Activated naive CD4-positive, alpha-beta T cell treated with anti-CD3 and anti-CD28 coated beads, Interleukin-2, amount 10 ng/mL, durations not matched to agents 7 days and 5 days (primary cell): ENCODE measurements at places on chromosomes 11 and 22.
A peak's percentile ranks its signal among the peaks of the same experiment; 100 is the strongest.

- DNase-seq: no peak
These were observed 411.3 kb downstream of the INSC start for GRCh38 chr11:15526032-15526431.

DNA sequence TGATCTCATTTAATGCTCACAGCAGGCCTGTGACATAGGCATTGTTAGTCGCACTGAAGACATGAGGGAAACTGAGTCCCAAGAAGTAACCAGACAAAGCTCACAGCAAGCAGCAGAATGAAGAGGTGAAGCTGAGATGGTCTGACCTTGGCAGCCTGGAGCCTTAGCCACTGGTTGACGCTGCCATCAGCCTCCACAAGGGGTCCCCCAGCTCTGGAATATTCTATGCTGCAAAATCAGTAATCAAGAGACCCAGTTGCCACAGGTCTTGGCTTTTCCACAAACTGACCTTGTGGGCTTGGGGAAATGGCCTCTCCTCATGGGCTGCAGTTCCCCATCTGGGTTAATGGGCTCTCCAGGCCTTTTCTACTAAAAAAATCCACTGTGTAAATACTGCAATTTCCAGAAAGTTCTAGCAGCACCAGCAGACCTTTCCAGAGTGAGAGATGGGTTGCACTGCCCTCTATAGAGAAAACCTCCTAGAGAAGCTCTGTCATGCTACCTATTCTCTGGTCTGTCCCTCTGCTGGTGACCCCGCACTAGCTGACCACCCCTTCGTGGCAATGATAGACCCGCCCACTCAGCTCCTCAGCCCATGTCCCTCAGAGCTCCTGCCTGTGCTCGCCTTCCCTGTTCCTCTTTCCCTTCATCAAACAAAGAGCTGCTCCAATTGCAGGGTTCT lies 22.6 kb upstream of the ISX start:
- DNase-seq: no peak

DNA sequence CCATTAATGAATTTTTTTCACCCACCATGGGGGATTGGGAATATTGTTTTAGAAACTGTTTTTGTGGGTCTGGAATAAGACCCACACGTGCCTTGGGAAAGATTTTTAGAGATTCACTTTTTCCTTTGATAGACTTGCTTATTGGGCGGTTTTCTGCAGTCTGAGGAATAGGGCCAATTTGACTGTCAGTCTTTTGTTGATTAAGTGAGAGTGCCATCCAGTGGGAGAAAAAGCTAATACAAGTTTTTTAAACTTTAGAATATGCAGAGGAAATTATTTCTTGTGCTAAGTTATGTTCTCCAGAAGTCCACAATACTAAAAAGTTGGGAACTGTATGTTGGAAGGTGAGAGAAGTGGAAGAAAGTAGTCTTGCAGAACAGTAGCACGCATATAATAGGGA lies 56.1 kb downstream of the PRMT3 start:
- DNase-seq: no peak

- DNase-seq: peak; percentile 34
These were observed 3.5 kb downstream of the PLXNB2 start for GRCh38 chr22:50303848-50304527.

DNA sequence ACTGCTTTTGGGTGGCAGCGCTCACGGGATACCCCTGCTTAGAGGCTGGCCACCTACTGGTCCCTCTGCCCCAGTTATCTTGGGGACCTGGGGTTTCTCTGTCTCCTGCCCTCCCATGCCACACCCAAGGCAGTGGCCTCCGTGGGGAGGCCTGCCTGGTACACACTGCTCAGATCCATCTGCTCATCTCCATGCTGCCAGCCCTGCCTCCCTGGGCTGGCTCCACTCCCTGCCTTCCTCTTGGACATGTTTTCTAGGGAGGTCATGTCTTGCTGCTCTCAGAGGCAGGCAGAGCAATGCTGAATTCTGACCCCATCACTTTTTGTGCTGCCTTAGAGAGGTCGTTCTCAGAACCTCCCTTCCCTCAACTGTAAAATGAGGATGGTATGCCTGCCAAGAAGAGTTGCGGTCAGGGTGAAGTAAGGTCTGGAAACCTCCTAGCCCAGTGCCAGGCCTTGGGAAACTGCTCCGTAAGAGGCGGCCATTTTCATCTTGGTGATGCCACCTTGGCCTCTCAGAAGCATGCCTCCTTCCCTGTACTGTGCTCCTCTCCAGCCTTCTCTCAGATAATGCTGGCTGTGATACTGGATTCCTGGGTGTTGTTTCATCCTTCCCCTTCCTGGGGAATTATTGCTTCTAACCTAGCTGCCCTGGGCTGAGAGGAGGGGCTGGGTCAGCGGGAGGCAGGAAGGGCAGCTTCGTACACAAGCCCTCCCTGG lies 186.4 kb upstream of the ZBED5 start:
- DNase-seq: no peak

DNA sequence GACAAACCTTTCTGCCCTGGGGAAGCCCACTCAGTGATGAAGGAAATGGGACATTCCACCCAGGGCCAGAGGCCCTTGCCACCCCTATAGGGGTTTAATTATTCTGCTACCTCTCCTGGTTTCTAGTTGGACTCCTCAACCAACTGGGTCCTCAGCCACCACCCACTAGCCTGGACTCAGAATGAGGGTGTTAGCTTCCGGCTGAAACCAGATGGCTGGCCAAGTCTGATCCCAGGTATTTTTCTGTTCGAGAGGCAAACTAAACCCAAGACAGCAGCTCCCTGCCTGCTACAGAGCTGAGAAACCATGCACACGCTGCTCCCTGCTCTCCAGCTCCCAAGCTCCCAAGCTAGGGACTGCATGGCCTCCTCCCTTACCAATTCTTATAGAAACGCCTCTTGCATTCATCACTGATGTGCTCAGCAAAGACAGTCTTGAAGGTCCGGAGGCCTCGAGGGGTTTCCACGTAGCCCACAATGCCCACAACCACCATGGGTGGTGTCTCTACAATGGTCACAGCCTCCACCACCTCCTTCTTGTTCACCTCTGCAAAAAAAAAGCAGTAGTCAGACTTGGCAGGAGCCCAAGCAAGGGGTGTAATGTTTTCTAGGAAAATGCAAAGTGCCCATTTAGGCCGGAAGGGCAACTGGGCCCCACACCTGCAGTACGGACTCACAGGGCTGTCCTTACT lies 2.2 kb downstream of the RPL3 start:
- no peak for DNase-seq

GRCh38 chr11:64923944-64924909 lies at the start of gene PPP2R5B:
Gene PPP2R5B (plus strand): TSS chr11:64924689. CDS start chr11:64925735, 1,046 bp downstream.
- DNase-seq: peak; percentile 95

GRCh38 chr11:1224491-1225385 lies 1.9 kb downstream of the MUC5B start:
- peak; percentile 19 for DNase-seq

DNA sequence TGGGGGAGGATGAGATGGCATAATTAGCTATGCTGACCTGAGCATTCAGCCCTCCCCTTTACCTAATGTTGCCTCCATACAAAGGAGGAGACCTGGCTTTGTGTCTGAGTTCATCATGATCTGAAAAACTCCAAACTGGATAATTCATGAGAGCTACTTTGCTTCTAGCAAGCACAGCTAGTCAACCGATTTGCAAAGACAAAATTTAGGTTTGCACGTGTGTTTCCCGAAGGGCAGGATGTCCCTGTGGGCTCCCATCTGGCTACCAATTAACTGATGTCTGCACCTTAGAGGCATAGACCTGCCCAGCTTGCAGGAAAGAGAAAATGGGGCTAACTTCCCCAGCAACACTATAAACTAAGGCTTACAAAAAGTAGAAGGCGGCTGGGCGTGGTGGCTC lies 42.2 kb upstream of the POU2AF1 start:
- DNase-seq: no peak

DNA sequence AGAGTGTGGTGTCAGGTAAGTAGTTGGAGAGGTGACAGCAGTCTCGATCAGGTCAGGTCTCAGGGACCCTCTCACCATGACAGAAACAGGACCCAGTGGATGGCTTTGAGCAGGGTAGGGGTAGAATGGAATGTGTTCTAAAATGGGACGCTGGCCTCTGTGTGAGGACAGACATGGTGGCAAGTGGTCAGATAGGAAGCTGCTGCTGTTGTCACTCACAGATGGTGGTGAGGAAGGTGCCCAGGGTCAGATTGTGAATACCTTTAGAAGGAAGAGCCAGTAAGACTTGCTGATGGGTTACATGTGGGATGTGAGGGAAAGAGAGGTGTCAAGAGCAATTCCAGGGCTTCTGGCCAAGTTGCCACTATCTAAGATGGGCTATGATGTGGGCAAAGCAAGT lies 596.3 kb downstream of the NTM start:
- no peak for DNase-seq

- no peak for DNase-seq
These were observed 314.5 kb upstream of the CCDC90B start for GRCh38 chr11:83600661-83601060.

GRCh38 chr11:109867784-109868183 lies 225.4 kb upstream of the ZC3H12C start:
- no peak for DNase-seq

DNA sequence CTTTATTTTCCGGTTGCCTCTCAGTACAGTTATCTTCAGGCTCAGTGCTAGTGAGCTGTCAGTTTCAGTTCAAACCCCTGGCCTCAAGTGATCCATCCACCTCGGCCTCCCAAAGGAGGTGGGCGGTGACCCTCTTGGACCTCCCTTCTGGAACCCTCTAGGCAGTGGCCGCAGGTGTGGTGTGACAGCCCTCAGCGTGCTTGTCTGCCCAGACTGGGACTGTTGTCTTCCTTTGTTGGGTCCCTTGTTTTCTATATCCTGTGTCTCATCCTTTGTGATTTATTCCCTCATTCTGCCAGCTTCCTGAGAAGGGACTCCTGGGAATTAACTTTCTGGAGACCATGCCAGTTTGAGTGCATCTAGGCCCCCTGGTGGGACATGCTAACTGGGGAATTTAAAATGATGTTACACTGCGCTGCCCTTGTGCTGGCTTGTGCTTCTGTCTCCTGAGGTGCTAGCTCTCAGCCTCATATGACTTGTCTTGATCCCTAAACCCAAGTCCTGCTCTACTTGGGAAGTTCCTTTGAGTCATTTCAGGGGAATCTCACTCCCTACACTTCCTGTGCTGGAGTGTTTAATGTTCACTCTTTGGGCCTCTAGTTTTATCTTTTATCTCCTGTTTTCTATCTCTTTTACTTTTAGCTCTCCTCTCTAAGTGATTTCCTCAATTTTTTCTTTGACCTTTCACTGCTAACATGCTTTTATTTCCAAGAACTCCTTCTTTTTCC lies 19.4 kb downstream of the MED15 start:
- no peak for DNase-seq

DNA sequence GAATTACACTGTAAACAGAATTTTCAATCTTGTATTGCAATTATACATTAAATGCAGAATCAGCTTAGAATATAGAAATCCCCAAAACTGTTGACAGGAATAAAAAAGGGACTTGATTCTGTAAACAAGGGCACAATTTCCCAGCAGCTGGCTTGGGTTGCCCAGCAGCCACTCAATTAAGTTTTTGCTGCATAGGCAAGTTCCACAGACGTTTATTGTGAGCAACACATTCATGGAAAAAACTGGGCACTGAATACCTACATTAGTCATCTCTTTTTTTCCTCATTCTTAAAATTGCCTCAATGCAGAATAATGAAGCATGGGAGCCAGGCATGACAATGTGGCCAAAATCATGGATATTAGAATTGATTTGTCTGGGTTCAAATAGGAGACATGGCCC lies 421.8 kb upstream of the ANO5 start:
- no peak for DNase-seq

- DNase-seq: peak; percentile 85
These were observed 399 bp downstream of the ZNF143 start for GRCh38 chr11:9461063-9461759.

GRCh38 chr22:20130731-20131596 lies 640 bp upstream of the ZDHHC8 start:
- DNase-seq: peak; percentile 82

- DNase-seq: no peak
These were observed 2.2 kb downstream of the TNKS1BP1 start for GRCh38 chr11:57322256-57323166.

- no peak for DNase-seq
These were observed 185.2 kb downstream of the CSNK2A3 start for GRCh38 chr11:11167806-11168205.

GRCh38 chr11:1936781-1937615 lies 10.1 kb upstream of the MRPL23 start:
- DNase-seq: peak; percentile 18

- peak; percentile 21 for DNase-seq
These were observed 1.4 kb downstream of the SCO2 start for GRCh38 chr22:50523806-50524675.

DNA sequence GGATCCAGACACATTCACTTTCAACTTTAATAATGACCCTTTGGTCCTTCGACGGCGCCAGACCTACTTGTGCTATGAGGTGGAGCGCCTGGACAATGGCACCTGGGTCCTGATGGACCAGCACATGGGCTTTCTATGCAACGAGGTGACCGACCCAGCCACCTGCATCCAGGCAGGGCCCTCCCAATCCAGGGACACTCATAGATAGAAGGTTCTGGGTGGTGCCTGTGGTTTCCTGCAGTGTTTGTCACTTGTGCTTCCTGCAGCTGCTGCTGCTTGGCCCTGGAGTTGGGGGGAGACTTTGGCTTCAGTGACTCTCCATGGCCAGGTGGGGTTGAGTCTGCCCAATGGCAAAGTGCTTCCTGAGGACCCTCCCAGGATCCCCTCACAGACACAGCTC lies 7.3 kb downstream of the APOBEC3B start:
- DNase-seq: peak; percentile 68

GRCh38 chr11:20429216-20429615 lies 41.7 kb downstream of the PRMT3 start:
- no peak for DNase-seq

DNA sequence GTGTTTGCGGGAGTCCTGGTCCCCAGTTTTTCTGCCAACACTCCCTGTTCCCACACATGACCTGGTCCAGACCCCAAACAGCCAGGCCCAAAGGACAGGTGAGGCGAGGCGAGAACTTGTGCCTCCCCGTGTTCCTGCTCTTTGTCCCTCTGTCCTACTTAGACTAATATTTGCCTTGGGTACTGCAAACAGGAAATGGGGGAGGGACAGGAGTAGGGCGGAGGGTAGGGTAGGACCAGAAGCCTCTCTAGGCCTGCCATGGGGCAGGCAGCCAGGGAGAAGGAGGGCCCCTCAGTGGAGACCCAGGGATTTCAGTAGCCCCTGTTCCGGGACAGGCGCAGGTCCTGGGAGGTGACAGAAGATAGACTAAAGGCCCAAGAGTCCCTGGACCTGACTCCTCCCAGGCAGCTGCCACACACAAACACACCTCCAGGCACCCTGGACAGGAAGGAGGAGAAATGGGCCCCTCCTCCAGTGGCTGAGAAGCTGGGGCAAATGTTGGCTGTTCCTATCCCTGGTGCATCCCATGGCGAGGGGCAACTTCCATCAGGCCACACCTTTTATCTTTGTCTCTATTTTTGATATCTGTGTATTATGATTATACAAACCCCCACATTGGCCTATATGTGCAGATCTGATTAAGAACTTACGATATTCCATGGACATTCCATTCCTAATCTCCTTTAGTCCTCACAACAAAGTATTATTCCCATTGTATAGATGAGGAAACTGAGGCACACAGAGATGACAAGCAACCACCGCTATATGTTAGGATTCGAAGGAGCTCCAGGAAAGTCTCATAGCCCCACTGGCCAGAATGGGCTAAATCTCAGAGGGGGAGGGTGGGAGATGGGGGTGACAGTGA lies 626 bp upstream of the F2 start:
- peak; percentile 23 for DNase-seq
